NCI-H2029 (cell line): ENCODE measurements at places on chromosomes 5 and 9.

- no peak for DNase-seq
Measured at GRCh38 chr9:131977109-131977838, 102.4 kb downstream of the MED27 start.

- no peak for DNase-seq
Measured at GRCh38 chr5:179318221-179318955, 26.9 kb downstream of the ADAMTS2 start.

GRCh38 chr5:135062216-135063055, 28.4 kb upstream of the PITX1 start:
- no peak for DNase-seq

DNA sequence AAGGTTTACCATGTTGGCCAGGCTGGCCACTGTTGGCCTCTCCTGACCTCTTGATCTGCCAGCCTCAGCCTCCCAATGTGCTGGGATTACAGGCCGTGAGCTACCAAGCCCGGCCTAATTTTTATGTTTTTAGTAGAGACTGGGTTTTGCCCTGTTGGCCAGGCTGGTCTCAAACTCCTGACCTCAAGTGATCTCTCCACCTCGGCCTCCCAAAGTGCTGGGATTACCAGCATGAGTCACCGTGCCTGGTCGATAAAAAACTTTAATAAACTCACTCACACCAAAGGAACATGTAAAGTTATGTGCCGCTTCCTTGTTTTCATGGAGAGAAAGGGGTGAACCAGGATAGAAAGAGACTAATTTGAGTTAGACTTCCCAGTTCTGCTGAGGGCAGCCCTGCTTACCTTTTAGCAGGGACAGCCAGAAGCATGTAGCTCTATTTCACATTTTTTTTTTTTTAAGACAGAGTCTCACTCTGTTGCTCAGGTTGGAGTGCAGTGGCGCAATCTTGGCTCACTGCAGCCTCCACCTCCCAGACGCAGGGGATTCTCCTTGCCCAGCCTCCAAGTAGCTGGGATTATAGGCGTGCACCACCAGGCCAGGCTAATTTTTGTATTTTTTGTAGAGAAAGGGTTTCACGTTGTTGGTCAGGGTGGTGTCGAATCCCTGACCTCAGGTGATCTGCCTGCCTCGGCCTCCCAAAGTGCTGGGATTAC, 11.4 kb upstream of the HAUS6 start:
- no peak for DNase-seq

DNA sequence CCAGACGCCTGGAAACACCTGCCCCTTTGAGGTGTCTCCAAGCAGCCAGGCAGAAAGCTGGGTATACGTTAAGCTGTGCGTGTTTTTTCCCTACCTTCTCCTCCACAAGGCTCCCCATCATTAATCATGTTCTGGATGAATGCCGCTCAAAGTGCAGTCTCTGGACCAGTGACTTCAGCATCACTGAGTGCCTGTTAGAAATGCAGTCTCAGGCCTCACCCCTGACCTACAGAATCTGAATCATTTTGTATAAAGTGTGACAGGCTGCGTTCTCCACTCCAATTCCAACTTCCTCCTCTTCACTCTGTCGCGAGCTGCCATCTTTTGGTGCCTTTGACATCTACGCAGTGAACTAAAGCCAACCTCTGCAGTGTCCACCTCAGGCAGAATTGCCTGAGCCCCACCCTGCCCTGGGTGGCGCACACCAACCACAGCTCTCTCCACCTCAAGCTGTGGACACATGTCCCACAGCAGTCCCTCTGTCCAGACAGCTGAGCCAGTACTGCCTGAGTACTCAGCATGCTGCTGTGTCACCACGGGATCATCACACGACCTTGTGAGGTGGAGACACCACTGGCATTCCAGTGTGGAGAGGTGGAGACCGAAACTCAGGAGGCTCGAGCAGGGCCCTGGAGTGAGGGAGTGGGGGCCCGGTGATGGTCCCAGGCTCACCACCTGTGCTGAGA, 14.2 kb downstream of the PTPN3 start:
- no peak for DNase-seq

DNA sequence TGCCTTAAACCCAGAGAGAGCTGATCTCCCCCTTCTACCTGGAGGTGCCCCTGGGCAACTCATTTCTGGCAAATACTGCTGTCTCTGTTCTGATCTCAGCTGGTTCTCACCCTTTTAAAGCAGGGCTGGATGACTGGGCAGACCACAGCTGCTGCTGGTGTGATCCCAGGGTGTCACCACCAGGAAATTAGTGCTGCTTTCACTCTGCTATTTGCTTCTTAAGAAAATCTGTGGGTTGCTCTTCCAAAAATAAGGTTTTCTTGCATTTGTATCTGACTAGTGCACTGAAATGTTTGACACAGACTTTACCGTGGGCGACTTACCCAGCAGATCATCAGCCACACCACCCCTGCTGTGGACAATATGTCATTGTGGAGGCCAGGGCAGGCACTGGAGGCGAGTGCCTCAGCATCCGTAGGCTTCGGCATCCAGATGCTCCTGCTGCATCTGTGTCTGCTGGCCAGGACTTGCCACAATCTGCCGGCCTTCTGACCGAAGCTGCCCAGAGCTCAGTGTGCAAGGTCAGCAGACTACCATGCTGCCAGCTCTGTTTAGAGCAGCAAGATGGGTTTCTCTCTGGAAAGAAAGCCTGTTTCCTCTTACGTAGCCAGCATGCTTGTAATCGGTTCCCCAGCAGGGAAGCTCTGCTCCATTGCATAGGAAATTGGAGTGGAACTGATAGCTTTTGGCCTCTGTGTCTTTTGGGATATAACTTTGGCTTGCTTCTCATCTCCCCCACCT, 13.6 kb downstream of the ARHGAP26 start:
- no peak for DNase-seq

DNA sequence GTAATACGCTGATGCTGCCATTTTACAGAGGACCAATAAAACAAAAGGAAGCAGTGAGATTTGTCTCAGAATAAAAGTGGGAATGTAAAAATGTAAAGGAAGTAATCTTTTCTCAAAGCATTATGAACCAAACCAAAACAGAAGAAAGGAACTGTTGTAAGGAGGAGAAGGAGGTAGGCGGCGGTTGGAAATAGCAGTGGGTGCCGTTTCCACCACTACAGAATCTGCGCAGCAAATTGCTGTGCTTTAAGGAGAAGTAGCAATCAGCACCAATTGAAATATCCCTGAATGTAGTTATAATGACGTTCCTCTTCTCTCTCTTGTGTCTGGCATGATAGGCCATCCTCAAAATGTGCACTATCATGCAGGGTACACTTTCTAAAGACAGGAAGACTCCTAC, 455.1 kb upstream of the TLE4 start:
- no peak for DNase-seq

- DNase-seq = no peak
Measured at GRCh38 chr9:117083559-117083958, 331.3 kb downstream of the ASTN2 start.

DNA sequence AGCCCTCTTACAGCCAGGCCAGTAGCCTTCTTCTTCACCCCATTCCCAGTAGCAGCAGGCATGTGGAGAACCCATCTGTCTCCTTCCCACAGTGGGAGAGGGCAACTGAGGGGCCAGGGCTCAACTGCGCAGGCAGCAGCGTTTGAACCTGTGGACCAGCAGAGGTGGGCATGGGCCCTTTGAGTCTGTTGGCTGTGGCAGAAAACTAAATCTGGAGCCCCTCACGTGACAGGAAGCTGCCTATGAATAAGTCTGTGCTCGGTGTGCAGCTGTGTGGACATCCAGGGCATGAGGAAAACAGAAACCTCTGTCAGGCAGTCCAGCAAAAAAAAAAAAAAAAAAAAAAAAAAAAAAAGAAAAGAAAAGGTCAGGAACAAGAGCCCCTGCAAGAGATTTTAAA, 189.2 kb upstream of the NR3C1 start:
- no peak for DNase-seq

GRCh38 chr5:128378632-128379031, 159.4 kb downstream of the FBN2 start:
- DNase-seq = no peak

- no peak for DNase-seq
Measured at GRCh38 chr5:147821766-147822165, 9.7 kb downstream of the SPINK1 start.

- no peak for DNase-seq
Measured at GRCh38 chr5:149162401-149163084, 21.2 kb downstream of the ABLIM3 start.

- no peak for DNase-seq
Measured at GRCh38 chr9:3916984-3917383, 382.9 kb downstream of the GLIS3 start.

DNA sequence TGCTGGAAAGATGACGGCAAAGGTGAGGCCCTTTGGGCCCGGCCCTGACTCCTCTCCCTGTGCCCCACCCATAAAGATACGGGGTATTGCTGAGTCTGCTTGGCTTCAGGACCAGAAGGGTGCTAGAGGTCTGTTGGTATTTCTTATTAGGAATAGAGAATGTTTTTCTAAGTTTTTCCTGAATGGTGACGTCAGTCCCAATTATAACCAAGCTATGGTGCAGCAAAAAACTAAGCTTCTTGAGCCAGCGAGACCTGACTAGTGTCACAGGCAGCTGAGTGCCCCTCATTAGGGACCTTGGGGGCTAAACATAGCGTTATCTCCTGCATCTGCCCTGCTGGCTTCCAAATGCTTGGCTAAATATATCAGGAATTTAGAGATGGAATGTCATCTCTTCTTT, 151.0 kb upstream of the TBC1D2 start:
- DNase-seq = no peak

DNA sequence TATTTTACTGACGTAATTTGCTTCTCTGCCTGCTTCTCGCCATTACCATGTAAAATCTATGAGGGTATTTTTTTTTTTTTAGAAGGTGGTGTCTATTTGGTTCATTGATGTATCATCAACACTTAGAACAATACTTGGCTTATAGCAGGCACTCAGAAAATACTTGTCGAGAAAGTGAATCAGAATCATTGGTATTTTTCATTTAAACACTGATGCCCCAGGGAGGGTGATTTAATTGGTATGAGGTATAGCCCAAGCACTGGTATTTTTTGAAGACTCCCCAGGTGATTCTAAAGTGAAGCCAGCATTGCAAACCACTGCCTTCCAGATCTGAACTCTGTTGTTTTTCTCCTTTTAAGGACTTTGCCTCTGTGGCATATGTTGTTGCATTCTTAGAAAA, 16.6 kb downstream of the PDZD2 start:
- no peak for DNase-seq

- DNase-seq = no peak
Measured at GRCh38 chr5:81353189-81353588, 40.7 kb downstream of the ACOT12 start.

GRCh38 chr9:1018121-1018520, 32.0 kb upstream of the DMRT2 start:
- no peak for DNase-seq

DNA sequence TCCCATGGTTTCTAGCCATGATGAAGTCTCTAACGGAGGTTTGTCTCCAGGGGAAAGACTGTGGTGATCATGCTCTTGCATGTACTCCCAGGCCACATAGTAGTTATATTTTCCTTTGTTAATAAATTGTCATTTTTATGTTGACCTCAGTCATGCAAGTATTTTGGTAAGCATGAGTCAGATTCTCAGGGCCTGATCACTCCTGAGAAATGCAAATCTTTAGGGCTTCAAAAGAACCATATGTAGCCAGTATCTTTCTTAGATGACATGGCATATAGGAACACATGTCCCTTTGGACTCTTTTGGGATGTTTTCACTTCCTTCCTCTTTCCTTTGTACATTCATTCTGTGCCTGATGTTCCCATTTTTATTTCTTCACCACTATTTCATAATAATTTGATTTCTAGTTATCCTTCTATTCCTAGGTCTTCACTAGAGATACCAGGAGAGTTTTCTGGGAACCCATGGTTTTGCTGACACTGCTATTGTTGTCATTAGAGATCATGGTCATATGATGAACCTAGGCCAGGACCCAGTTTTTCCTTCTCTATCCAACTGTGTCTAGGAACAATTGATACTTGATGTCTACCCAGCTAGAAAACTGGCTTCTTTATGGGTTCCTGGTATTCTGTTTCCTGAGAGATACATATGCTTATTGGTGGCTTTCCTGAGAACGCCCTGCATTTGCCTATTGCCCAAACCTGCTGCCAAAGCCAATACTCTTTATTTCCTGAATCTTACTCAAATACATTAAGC, 248.1 kb upstream of the NREP start:
- DNase-seq = no peak

- DNase-seq = no peak
Measured at GRCh38 chr9:33426843-33427293, 20.5 kb downstream of the AQP3 start.

- no peak for DNase-seq
Measured at GRCh38 chr5:170769246-170769645, 14.3 kb upstream of the GABRP start.

- no peak for DNase-seq
Measured at GRCh38 chr9:71895117-71895516, 15.9 kb downstream of the ABHD17B start.

DNA sequence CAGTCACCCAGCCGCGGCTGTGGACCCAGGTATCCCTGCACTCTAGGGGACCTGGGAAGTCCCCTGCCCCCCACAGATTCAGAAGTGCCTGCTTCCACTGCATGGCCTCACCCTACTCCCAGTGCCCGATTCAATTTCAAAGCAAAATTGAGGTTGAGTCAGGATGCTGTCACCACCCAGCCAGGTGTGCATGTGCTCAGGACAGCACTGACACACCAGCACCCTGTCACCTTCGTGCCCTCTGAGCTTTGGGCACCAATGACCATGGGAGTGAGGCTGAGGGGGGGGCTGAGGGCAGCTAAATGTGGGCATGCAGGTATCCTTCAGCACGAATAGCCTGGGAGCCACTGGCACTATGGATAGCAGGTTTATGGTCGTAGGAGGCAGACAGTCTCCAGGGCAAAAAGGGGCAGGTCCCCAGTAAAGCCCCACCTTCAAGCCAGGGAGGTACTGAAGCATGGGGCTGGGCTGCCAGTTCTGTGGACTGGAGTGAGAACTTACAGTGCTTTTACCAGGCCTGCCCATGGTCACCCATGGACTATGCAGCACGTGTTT, 1151.6 kb upstream of the CDH6 start:
- DNase-seq = no peak

GRCh38 chr9:4144869-4145268, 155.0 kb downstream of the GLIS3 start:
- DNase-seq = no peak

DNA sequence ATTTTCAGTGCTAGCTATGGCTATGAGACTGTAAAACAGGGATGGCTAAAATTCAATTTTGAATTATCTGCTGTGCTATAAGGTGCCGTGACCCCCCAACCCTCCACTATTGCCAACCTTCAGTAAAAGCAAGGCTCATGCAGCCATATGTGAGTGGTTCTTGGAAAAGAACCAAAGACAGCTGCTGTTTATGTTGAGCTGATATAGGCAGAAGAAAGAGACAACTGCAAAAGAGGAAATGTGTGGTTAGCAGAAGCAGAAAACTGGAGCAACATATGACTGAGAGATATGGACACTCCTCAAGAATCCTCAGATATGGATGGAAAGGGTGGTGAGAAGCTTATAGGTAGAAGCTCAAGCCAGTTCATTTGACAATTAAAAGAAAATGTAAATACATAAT, 200.3 kb downstream of the TLE1 start:
- DNase-seq = no peak
